ENCODE measurements at places on chromosomes 6 and 20. TPM values are rescaled to one million over a fixed set of nuclear protein-coding genes. Genes with fewer than 3 reads are reported as not detected.

The RIPOR2 gene
- polyA plus RNA-seq: 97.6 TPM

The MAPK13 gene
- 42.2 TPM for polyA plus RNA-seq

The PTGIS gene
- polyA plus RNA-seq: 5.3 TPM

The SERINC3 gene
- 36.7 TPM for polyA plus RNA-seq

The ACOT13 gene
- 59.3 TPM for polyA plus RNA-seq

The SRC gene
- 35.6 TPM for polyA plus RNA-seq

The SLC16A10 gene
- 10.0 TPM for polyA plus RNA-seq

All from lung (tissue), 17 donors.